NCI-H1105 (cell line): ENCODE measurements at places on chromosomes 2 and 18.

- no peak for DNase-seq
Observed at GRCh38 chr2:203030991-203031390, 16.3 kb downstream of the NBEAL1 start.

DNA sequence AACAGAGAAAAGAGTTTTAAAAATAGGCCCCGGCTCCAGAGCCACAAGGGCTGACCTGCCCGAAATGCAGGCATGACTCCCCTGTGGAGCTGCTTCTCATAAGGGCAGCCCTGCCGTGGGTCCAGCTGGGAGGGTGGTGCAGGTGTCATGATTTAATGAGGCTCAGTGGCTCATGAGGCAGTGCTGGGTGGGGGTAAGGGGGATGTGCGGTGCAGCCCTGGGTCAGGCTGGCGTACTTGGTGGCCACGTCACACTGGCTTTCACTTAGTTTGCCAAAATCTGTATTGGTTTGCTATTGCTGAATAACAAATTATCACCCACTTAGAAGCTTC lies 33.6 kb downstream of the HJURP start:
- DNase-seq: no peak

GRCh38 chr2:64819361-64819760 lies 165.6 kb upstream of the SERTAD2 start:
- DNase-seq: no peak

GRCh38 chr2:37780387-37780676 lies 108.9 kb upstream of the CDC42EP3 start:
- DNase-seq: no peak

GRCh38 chr18:22408059-22408458 lies 9.7 kb downstream of the CTAGE1 start:
- DNase-seq: no peak

GRCh38 chr2:25473758-25474340 lies 132.1 kb upstream of the DNMT3A start:
- DNase-seq: peak; percentile 87

DNA sequence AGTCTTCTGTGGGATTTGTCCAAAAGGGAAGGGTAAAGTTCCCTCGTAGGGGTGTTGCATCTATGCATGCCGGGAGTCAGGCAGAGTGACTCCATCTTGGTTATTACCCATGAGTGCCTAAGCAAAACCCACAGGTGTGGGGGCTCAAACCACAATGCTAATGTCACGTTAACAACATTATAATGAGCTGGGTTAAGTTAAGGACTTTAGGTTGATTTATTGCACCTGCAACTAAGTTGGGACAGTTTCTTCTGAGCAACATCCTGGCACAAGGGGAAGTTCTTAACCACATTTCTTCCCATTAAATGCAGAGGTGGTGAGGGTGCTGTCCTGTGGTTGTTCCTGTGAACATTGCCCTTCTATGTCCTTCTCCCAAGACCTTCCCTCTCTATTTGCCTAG lies 1596.8 kb upstream of the SLC39A10 start:
- no peak for DNase-seq

- no peak for DNase-seq
Observed at GRCh38 chr2:163655667-163656066, 80.1 kb downstream of the FIGN start.

- no peak for DNase-seq
Observed at GRCh38 chr2:160473468-160474318, 19.9 kb downstream of the RBMS1 start.

- DNase-seq: no peak
Observed at GRCh38 chr2:138094031-138094430, 129.8 kb downstream of the HNMT start.

DNA sequence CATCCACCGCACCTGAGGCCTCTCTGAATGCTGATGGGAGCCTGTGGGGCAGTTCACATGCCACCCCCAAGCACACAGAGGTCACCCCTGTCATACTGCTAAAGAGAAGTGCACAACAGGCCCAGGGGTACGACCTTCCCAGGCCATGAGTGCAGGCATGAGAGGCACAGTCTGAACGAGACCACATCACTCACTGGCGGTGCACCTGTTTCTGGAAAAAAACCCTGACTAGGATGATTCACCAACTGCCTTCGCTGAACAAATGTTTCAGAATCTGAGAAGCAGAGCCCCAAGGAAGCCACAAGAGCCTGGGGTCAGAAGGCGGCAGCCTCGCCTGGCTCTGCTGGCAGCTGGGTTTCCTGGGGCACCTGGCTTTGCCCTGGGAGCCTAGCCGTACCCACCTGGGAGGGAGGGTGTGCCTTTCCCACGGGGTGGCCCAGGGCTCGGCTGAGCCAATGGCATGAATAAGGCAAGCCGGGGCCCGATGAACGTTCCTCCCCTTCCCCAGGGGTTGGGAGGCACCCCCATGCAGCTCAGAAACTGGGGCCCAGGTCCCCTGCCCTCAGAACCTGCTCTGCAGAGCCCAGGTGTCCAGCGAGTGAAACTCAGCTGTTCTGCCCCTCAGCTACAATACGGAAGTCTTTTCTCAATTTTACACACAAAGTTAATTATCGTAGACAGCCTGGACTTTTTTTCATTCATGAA lies 73.8 kb downstream of the HDAC4 start:
- no peak for DNase-seq

GRCh38 chr2:221589696-221590095 lies 17.6 kb upstream of the EPHA4 start:
- no peak for DNase-seq

- DNase-seq: peak; percentile 53
Observed at GRCh38 chr2:149597668-149598326, 10.2 kb upstream of the MMADHC start.

- DNase-seq: no peak
Observed at GRCh38 chr18:35458271-35458670, 39.5 kb downstream of the INO80C start.

- no peak for DNase-seq
Observed at GRCh38 chr18:59616501-59616900, 80.7 kb downstream of the CCBE1 start.

DNA sequence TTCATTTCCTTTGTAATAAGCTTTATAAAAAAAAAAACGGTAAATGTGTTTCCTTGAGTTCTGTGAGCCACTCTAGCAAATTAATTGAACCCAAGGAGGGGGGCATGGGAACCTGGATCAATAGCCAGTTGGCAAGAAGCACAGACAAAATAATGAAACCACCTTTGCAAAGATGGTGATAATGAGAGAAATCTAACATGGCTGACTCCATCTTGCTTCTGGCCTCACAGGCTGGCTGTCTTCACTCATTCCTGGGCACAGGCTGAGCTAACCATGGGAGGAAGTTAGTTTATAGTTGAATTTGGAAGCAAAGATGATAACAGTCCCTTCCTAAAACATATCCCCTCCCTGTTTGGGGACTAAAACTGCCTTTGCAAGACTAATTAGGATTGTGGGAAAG lies 95.1 kb downstream of the B3GNT2 start:
- no peak for DNase-seq

DNA sequence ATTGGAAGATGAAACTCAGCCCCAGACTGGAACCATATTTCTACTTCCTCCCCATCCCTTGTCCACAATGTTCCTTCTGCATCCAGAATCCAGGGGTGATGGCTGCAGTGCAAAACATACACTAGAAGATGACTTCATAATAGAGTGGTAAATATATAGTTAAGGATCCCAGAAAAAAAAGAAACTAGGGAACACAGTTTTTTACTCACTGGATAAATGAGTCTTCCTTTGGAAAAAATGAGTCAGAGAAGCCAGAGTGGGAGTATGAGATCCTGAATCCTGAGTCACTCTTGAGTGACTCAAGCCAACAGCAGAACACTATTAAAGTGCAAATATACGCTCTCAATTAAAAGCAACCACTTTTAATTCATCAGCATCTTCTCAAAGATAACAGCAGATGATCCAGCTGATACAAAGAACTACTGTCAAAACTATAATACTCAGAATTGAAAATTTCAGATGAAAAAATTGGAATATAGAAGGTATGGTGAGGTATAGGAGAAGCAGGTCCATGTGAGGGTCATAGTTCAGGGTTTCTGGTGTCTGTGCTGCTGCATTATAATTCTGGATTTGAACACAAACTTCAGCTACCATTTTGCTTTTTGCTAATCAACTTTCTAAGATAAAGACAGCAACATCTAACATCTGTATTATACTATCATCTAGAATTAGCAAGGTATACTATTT lies 987.2 kb upstream of the CDH2 start:
- no peak for DNase-seq

DNA sequence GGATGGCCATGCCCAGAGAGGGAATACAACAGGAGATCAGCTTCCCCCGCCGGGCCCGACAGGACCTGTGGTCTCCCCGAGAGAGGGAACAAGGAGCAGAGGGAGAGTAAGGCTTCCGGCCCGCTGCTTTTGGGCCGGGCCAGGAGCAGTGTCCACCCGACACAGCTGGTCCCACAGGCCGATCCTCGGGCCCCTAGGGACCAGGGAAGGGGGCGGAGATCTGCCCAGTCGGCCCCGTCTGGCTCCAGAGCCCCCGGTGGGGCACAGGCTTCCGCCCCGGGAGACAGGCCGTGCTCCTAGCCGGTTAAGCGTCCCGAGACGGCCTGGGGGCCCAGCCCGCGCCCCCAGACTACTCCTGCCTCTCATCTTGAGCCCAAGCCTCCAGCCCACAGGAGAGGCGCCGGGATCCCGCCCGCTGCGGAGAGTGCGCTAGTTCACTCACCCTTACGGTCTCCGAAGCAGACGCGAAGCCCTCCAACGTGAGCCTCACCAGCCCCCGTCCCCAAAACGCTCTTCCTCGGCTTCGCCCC lies at the start of gene MCFD2:
Gene MCFD2 (minus strand): TSS at position 526 of the 530 bp plus-strand sequence. CDS start 6,635 bp downstream, outside the sequence.
- no peak for DNase-seq

DNA sequence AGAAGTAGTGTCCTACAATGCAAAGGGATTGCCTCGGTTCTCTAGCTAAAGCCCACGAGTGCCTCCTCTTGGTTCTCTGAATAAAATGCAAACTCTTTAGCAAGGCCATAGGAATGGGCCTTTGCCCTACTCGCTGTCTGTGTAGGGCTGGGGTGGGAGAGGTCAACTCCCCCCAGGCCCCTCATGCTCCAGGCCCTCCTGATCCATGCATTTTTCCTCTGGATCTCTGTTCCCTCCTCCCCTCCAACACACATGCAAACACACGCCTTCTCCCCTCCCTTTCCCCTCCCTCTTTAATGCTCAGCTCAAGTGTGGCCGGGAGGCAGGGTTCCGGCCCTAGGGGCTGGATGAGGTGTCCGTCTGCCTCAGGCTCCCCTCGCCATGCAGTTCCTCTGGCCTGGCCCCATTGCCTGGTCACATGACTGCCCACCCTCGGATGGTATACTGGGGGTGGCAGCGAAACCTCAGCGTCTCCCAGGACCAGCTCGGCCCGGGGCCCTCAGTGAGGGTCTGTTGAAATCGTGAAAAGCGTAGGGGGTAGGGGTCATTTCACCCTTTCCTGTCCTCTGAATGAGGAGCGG lies 14.9 kb upstream of the KLF11 start:
- no peak for DNase-seq

GRCh38 chr18:38081516-38081915 lies 515.9 kb upstream of the CELF4 start:
- DNase-seq: no peak

- no peak for DNase-seq
Observed at GRCh38 chr2:191366199-191366598, 121.0 kb downstream of the MYO1B start.

GRCh38 chr2:177633111-177633510 lies 240.5 kb downstream of the AGPS start:
- DNase-seq: no peak

- no peak for DNase-seq
Observed at GRCh38 chr2:68458981-68459380, 8.1 kb downstream of the FBXO48 start.

- DNase-seq: no peak
Observed at GRCh38 chr2:203691149-203691548, 15.3 kb upstream of the CD28 start.

GRCh38 chr2:213834746-213835145 lies 550.5 kb downstream of the SPAG16 start:
- no peak for DNase-seq

DNA sequence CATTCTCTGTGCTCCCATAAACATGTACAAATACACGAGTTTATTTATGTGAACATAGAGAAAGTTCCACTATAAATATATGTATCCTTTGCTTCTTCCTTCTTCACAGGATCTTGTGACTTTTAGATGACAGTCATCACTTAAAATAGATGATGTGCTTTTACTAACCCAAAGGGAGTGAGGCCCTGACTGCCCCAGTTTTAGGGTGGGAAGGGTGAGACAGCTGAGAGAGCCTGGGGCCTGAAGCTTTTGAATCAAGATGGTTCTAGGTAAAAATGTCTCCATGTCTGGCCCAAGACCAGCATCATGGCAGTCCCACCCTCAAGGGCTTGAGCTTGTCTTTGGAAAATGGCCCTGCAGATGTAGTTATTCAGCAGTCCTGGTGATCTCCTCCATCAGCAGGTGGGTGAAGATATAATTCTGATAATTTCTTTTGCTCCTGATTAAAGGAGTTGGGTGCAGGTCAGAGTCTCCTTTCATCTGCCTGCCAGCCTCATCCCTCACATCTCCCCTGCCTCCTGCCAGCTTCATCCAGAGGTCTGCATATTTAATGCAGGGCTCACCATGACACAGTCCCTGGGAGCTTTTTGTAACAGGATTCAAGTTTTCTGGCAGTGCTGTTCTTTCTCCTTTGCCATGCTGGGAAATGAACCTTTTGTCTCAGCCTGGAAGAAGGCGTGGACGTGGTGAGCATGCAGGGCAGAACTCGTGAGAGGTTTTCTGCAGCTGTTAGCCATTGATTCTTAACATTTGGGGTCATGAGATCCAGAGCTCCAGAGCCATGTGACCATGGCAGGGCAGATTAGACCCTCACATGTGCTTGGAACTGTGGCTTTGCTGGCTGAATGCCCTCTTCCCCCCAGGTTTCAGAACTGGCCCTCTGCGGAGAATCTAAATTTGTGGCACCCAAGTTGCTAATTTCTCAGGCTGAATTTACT lies 2.7 kb downstream of the HRH4 start:
- DNase-seq: no peak

- DNase-seq: no peak
Observed at GRCh38 chr2:41779888-41780287, 267.9 kb upstream of the PKDCC start.

GRCh38 chr2:227204452-227204851 lies 40.0 kb downstream of the COL4A3 start:
- no peak for DNase-seq

- DNase-seq: peak; percentile 26
Observed at GRCh38 chr18:74682991-74683297, 85.3 kb downstream of the ZNF407 start.

DNA sequence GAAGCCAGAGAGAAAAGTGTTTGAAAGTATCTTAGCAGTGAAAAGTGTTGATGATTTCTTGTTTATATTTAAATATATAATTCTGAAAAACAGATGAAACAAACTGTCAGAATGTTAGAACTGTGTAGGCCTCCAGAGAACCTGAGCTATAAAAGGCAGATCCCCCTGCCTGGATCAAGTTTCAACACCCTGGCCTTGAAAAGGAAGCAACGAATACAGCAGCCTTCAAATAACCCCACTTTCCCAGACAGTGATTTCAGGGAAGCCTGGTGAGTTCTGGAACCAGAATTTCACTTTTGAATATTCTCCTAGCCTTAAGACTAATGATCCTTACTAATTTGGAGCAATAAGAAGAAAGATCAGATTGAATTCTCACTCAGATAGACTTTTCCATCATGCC lies 13.3 kb upstream of the TRIM43 start:
- DNase-seq: no peak

GRCh38 chr2:142946941-142947340 lies 69.5 kb downstream of the KYNU start:
- DNase-seq: no peak
